Activated CD8-positive, alpha-beta T cell treated with anti-CD3 and anti-CD28 coated beads for 36 hours (primary cell): ENCODE measurements at places on chromosomes 12 and 14. TPM values are rescaled to one million over a fixed set of nuclear protein-coding genes. Genes with fewer than 3 reads are reported as not detected.

The OTX2 gene
- not detected for total RNA-seq

The GPD1 gene
- total RNA-seq: 0.16 TPM

The ADCY4 gene
- 1.5 TPM for total RNA-seq

The HPD gene
- total RNA-seq: not detected

The PAPLN gene
- total RNA-seq: 0.29 TPM

The WIF1 gene
- not detected for total RNA-seq

DNA sequence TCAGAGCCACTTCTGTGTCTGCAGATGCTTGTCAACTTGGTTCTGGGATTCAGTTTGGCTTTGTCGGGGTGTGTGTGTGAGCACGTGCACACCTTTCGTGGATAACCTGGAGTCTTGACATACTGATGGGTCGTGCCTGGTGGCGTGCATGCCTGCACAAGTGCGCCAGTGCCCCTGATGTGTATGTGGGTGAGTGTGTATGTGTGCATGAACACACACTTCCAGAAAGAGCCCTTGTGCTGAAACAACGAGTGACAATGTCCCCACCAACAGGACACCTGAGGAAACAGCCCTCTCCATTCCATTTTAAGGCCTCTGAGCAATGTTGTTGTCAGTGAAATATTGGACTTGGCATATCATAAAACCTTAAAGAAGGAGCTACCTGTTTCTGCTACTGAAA is 53.9 kb downstream of the SMUG1 start:
- DNase-seq: no peak

GRCh38 chr12:10249690-10250455 is 37.2 kb downstream of the GABARAPL1 start:
- peak; percentile 42 for DNase-seq

DNA sequence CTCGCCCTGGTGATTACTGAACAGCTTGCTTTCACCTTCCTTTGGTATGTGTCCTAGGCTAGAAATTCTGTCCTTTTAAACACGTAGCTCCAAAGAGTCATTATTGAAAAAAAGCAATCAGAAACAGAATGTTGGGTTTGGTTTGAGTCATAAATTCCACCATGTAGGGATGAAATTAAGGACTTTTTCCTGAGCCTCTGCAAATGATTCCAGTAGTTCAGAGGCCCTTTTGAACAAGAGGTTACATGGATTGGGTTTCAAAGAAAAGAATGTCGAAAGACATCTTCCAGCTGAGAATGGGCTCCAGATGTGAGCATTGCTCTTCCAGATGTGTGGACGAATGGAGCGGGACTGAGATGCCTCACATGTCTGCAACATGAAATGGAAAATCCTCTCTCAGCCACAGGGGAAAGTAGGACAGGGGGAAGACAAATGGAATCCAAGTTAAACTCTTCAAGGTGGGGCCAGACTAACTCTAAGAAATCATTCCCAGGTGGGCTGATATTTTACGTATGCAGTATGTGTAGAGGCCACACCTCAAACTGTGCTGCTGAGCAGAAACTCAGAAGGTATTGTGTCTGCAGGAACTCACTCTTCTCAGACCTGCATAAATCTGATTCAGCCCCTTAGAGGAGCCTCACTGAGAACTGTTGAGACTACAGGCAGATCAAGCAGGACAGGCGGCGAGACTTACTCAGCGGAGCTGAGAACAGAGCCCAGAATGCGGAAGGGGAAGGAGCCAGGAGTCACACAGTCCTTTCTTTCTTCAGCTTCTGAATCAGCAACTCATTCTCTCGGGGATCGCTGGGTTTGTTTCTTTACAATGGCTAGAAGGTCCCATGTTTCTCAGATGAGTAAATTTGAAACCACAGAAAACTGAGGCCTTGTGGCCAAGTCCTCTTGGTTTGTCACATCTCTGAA is 23.3 kb upstream of the EMP1 start:
- peak; percentile 55 for DNase-seq
